ENCODE measurements at places on chromosomes 16 and 17.

- no peak for DNase-seq
These were observed 1.2 kb downstream of the HAGH start for GRCh38 chr16:1825381-1825863.

DNA sequence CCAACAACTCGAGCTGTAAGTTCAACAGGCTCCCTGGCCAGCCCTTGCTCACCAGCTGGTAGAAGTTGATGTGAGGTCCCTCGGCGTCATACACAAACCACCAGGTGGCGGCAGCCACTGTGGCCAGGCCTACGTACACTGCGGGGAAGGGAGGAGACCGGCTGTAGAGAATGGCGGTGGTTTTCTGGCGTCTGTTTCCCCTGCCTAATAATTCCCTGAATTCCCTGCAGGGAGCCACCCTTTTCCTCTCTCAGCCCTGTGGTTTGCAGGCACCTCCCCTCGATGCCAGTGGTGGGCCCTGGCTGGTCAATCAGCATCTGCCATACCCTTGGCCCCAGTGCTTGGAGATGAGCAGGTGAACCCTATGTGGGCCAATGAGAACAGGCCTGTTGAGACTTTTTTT is 18.9 kb upstream of the P2RX1 start:
- DNase-seq = peak; percentile 21

- no peak for DNase-seq
These were observed 17.3 kb downstream of the KANSL1 start for GRCh38 chr17:46175891-46176290.

DNA sequence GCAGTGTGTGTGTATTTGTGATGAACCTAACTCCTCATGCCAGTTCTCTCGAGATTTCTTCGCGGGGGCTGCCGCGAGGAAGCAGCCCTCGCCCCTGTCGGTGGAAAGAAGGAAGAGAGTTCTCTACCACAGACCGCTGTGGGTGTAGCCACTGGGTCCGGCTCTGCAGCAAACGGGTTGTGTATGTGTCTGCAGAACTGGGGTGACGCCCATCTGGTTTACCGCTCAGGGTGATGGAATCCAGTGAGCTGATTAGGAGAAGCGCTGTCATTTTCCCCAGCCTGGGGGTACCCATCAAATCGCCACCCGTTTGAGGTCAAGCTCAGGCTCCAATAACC is 7.7 kb downstream of the CORO6 start:
- DNase-seq = no peak

- DNase-seq = no peak
These were observed 7.3 kb downstream of the HS3ST4 start for GRCh38 chr16:25699069-25699468.

DNA sequence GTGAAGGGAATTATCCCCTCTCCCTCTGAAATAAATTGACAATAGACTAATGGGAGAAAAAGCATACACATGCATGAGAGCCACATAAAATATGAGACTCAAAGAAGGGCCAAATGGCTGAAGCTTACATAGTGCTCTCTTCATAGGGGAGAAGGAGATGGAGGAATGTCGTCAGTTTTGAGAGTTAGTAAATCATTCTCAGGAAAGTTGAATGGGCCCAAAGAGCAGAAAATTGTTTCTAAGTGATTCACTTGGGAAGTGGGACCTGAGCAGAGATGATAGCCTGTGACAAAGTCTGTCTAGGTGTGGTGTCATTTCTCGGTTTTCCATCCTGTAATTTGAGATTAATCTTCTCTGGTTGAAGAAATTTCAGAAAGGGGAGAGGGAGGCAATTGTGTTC is 35.0 kb downstream of the BCAS3 start:
- DNase-seq = no peak

GRCh38 chr17:17943281-17943984 is 28.8 kb downstream of the TOM1L2 start:
- no peak for DNase-seq

DNA sequence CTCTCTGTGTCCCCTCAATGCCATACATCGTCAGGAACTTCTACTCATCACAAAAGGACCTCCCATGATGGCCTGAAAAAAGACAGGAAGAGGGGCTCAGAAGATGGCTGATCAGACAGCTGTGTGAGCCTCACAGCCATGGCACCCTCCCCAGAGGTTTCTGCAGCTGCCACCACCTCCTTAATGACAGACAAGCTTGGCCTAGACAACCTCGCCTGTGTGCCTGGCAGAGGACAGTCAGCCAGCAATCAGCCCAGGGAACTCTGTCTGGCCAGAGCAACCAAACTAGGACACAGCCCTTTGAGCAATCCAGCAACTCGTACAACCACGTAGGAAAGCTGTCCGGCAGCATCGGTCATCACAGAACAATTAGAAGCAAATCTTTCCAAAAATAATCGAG is 54.2 kb upstream of the MED9 start:
- DNase-seq = no peak

GRCh38 chr16:85798901-85799496 is 345 bp downstream of the EMC8 start:
- DNase-seq = no peak

DNA sequence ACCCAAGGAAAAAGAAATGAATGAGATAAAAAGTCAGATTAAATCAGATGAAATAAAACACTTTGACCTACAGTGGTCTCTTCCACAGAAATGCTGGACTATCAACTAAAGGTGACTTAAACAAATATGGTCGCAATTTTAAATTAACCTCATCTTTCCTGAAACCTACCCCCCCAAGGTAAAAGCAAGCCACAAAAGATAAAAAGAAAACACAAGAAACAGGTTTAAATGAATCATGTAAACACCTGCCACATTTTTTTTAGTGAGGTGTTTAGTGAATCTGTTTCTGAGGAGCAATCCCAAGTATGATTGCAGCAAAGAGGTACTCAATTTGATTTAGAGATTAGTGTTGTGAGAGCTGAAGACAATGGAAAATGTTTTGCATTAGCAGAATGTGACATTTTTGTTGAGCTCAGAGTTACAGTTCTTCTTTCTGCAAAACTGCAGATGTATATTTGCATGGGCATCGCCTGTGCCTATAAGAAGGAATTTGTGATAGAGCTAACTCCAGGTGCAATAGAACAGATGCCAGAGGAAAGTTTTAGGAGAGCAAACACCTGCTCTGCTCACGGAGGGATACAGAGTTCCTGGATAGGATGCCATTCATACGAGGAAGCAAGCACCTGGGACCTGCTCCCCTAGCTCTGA is 3.4 kb upstream of the MMD start:
- DNase-seq = no peak

DNA sequence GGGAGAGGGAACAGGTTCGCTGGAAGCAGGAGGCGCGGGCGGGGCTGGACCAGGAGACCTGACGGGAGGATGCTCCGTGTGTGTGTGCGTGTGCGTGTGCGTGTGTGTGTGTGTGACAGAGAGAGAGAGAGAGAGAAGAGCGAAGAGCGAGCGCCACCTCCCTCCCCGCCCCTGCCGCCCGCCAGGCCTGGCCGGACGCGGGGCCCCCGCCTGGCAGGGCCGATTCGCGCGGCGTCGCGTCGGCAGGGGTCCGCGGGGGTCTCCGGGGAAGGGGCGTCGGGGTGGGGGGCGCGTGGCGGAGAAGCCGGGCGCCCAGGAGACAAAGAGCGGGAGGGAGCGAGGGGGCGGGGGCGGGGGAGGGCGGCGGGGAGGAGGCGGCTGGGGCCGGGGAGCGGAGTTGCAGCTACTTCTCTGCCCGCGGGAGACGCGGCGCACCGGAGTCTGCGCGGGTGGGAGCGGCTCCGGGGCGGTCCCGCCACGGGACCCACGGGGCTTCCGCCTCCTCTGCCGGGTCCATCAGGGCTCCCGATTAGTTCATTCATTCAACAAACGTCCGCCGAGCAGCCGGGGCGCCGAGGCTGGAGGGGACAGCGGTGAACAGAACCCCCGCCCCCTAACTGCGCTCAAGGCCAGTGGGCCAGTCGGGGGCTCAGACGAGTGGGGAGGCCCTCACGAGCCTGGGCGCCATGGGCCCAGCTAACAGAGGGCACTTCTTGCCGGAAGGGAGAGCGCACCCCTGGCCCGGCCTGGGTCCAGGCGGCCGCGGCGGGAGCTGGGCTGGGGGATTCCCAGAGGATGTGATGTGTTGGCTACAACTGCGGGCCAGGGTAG is at the start of gene SAMD14:
Gene SAMD14, minus strand, starts transcription at position 433 of the 831 bp plus-strand sequence. CDS start 5,201 bp downstream, outside the sequence.
- no peak for DNase-seq

- DNase-seq = no peak
These were observed 191.6 kb upstream of the GSE1 start for GRCh38 chr16:85421338-85422195.

DNA sequence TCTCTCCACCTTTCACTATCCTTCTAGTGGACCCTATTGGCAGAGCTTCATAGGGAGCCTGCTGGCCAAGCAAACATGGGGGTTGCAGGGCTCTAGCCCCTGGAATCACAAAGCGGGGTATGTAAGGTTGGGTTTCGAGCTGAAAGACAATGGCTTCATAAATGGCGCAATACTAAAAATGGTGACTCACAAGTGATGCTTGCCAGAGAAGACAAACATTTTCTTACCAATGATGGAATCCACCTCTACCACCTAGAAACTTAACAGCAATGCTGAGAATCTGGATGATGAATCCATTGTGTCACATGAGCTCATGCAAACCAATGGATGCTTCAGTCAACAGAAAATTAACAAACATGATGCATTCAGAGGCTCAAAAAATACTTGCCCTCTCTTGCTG is 375.3 kb upstream of the PSMD7 start:
- DNase-seq = no peak

GRCh38 chr17:20948984-20949777 is 93.6 kb downstream of the USP22 start:
- no peak for DNase-seq

DNA sequence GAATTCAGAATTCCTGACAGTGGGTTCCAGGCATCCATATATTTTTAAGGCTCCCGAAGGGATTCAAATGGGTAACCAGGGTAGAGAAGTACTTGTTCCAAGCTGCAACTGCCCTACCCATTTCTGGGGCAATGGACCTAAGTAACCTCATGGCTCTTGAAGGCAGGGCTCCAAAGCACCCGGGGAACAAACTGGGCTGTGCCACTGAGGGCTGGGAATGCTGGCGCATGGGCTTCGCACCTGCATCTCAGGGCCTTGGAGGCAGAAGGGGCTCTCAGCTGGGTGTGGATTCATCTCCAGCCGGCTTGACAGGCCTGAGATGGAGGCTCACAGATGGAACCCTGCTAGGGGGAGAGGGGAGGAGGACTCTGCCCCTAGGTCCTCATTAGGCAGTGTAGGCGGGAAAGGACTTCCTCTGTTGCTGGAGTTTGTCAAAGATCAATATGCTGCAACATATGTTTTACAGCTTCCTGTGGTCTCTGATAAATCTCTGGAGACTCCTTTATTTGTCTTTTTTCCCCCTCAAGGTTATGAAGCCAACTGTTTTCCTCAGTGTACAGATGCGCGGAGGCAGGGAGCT is 232.3 kb upstream of the NLRP1 start:
- peak; percentile 62 for DNase-seq

DNA sequence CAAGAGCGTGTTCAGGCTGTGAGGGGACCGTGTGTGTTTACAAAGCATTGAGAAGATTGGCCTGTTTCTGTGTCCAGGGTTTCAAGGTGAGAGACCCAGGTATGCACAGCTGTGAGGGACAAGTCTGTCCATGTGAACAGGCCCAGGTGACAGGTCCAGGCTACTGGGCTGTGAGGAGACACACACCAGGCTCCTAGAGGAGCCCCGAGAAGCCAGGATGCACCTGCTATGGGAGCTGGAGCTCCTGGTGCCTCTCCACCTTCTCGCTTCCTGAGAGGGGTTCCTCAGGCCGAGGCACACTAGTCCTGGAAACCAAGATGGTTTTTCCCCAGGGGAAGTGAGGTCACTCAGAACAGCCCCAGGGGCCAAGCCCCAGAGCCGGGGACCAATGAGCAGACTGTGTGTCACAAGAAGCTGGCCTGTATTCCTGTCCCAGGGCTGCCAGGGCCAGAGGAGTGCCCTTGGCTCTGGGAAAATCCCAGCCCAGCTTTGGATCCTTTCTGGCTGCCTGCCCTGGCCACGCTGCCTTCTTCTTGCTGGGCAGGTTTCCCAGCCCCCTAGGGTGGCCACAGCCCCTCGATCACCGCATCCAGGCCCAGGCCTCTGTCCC is 153.4 kb upstream of the PLCG2 start:
- peak; percentile 53 for DNase-seq

GRCh38 chr17:64008830-64009229 is 10.7 kb downstream of the PRR29 start:
- DNase-seq = no peak

DNA sequence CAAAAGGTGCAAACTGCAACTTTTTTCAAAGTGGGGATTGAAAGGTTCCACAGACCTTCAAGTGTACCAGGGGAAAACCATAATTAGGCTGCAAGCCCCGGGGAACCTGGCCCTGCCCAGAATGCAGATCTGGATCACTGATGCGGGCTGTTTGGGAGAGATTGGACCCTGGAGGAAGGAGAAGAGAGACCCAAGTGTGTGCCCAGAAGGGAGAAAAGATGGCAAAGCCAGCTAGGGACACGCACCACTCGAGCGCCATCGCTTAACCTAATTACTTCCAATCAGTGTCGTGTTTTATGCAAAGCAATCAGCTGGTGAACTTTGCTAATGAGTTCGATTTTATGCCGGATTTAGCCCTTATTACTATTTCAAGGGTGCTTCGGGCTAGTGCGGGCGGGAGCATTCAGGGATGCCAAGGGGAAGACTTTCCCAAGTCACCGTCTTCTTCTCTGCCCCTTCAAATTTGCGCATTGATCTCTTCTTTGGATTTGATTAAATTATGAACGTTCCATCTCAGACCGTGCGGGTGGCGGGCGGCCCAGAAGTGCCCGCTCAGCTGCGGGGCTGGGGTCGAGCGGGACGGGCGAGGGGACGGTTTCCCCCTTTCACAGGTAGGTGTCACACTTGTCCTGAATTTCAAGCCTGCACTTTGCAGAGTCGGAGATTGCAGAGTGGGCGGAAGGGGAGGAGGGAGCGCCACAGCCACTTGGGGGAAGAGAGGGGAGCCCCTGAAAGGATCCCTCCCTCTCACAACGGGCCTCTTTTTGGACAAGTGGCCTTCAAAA is 4.0 kb downstream of the IRX5 start:
- DNase-seq = no peak

- DNase-seq = no peak
These were observed 282.0 kb downstream of the SEC14L1 start for GRCh38 chr17:77422748-77423113.

DNA sequence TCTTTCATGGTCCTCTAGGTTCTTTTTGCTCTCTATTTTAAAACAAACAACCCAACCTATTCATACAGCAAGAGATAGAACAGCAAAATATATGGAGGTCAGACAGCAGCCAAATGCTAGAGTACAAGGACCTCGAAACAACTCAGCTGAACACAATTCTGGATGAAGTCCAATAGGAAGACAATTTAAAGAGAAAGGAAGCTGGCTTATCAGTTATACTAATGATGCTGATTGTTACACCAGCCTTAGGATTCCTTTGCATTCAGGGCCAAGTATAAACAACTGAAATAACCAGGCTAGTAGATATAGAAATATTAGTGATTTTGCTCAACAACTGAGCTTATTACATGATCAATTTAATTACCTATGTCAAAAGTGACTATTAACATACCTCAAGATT is 2.5 kb downstream of the SSH2 start:
- peak; percentile 5 for DNase-seq

Data from NCI-H446 (cell line).